Right hindlimb (tissue), 1 donor: ENCODE measurements at places on chromosomes 12 and 14.
A peak's percentile ranks its signal among the peaks of the same experiment; 100 is the strongest.

DNA sequence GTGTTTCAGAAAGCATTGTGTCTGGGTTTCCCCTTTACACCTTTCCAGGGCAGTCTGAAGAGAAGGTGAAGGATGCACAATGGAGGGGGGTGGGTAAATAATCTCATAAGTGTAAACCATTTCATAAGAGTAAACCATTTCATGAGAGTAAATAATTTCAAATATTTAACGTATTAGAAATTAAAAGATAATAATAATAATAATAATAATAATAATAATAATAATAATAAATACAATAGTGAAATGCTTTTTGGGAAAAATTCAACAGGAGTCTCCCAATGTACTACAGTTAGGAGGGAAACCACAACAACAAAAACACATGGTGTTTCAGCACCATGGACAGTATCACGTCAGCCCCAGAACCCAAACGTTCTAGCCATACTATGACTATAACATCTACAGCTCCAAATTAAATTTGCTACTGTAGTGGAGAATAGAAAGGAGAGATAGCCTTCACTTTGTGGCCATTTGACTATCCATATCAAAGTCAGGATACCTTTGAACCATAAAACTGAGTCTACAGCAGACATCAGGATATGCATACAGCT lies 691.8 kb downstream of the BCL11B start:
- DNase-seq: peak; percentile 33

GRCh38 chr12:96193725-96194575 lies at the start of gene ELK3:
Gene ELK3, plus strand, starts transcription at chr12:96194375.
- peak; percentile 74 for DNase-seq

DNA sequence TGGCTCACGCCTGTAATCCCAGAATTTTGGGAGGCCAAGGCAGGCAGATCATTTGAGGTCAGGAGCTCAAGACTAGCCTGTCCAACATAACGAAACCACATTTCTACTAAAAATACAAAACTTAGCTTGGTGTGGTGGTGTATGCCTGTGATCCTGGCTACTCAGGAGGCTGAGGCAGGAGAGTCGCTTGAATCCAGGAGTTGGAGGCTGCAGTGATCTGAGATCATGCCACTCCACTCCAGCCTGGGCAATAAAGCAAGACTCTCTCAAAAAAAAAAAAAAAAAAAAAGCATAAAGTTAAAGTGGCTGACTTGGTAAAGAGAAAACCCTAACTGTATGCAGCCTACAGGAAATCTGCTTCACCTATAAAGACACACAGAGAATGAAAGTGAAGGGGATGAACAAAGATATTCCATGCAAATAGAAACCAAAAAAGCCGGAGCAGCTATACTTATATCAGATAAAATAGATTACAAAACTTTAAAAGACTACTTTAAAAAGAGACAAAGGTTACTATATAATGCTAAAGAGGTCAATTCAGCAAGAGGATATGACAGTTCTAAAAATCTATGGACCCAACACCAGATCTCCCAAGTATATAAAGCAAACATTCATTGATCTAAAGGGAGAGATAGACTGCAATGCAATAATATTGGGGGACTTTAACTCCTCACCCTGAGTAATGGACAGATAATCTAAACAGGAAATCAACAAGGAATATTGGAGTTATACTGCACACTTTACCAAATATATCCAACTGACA lies 4.1 kb downstream of the CLEC2B start:
- no peak for DNase-seq

GRCh38 chr12:2456813-2457186 lies 338.0 kb upstream of the FKBP4 start:
- no peak for DNase-seq

- DNase-seq: no peak
These were observed 2.4 kb downstream of the E2F7 start for GRCh38 chr12:77062846-77063461.
